Activated CD8-positive, alpha-beta memory T cell treated with anti-CD3 and anti-CD28 coated beads for 4 hours (primary cell): ENCODE measurements at places on chromosomes 6 and 20.

GRCh38 chr6:92647630-92648029, 771.7 kb downstream of the EPHA7 start:
- DNase-seq = no peak

DNA sequence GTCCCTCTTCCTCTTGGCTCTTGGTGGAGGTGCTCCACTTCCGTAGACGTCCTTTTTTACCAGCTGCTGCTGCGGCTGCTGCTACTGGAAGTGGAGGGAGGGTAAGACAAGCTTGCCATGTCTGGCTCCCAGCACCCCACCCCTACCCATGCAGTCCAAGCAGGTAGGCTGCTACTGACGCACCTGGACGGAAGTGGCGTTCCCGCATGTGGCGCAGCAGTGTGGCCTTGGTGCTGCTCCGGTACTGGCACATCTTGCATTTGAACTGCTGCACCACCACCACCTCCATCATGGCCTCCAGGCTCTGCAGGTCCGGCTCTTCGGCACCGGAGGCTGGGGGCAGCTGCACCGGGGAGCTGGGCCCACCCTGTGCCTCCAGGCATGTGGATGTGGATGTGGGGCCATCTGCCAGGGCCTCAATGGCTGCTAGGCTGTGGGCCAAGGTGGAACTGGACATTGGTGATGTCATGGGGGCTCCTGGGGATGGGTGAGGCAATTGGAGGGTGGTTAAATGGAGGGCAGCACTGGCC, 4.4 kb downstream of the ZNF335 start:
- DNase-seq = no peak

GRCh38 chr20:19408971-19409370, 196.5 kb downstream of the SLC24A3 start:
- DNase-seq = no peak

DNA sequence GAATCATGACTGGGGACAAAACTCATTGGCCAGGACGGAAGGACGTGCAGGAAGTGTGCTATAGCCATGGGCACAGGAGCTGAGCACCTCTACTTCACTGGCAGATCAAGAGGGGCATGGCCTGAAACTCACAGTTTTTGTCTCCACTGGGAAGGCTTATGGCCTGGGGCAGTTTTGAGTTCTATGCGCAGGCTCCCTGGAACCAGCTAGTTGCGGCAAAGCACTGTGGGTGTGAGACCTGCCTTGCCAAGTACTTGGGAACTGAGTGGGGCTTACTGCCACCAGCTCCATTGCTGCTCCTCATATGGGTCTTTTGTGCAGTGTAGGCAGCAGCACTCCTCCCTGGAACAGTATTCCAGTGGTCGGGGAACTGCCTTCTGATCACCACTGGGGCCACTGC, 282.6 kb upstream of the EYS start:
- no peak for DNase-seq

GRCh38 chr6:70686548-70687133, 19.0 kb downstream of the SMAP1 start:
- no peak for DNase-seq

DNA sequence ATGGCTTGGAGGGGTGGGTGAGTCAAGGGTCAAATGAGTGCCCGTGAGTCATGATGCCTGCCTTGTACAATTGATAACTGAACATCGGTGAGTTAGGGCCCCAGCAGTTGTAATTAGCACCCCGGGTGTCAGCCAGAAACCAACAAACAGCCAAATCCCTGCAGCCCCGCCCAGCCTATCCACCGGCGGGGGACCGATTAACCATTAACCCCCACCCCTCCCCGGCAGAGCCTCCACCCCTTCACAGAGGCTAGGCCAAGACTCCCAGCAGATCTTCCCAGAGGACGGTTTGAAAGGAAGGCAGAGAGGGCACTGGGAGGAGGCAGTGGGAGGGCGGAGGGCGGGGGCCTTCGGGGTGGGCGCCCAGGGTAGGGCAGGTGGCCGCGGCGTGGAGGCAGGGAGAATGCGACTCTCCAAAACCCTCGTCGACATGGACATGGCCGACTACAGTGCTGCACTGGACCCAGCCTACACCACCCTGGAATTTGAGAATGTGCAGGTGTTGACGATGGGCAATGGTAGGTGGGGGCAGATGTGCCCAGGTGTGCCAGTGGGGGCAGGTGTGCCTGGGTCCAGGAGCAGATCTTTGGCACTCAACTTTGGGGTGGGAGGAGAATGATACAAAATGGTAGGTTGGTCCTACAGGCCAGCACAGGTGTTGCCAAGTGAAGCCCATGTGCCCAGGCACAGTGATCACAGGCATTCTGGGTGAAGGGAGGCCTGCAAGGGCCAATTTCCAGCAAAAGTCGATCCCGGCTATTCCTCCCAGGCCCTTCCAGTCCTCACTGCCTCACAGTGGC, 45.7 kb downstream of the HNF4A start:
- DNase-seq = no peak

GRCh38 chr6:44820321-44820720, 432.8 kb downstream of the CDC5L start:
- no peak for DNase-seq

DNA sequence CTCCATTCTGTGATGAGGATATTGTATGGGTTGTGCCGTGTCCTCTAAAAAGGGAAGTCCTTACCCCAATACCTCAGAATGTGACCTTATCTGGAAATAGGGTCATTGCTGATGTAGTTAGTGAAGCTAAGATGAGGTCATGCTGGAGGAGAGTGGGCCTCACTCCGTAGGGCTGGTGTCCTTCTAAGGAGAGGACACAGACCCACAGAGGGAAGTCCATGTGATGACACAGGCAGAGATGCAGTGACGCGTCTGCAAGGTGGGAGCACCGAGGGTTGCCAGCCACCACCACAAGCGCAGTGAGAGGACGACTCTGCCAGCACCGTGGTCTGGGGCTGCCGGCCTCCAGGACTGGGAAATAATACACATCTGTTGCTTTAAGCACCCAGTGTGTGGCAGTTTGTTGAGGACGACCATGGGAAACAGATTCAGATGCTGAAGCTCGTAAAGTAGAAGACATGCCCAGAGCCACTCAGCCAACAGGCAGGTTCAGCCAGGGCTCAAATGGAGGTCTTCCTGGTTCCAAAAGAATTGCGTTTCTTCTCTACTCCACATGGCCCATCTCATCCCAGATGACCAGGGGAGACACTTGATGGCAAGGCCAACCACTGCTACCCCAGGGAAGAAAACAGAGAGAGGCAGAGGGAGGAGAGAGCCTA, 59.2 kb upstream of the DUSP22 start:
- no peak for DNase-seq

- no peak for DNase-seq
Measured at GRCh38 chr6:39681674-39682121, 43.5 kb downstream of the KIF6 start.

DNA sequence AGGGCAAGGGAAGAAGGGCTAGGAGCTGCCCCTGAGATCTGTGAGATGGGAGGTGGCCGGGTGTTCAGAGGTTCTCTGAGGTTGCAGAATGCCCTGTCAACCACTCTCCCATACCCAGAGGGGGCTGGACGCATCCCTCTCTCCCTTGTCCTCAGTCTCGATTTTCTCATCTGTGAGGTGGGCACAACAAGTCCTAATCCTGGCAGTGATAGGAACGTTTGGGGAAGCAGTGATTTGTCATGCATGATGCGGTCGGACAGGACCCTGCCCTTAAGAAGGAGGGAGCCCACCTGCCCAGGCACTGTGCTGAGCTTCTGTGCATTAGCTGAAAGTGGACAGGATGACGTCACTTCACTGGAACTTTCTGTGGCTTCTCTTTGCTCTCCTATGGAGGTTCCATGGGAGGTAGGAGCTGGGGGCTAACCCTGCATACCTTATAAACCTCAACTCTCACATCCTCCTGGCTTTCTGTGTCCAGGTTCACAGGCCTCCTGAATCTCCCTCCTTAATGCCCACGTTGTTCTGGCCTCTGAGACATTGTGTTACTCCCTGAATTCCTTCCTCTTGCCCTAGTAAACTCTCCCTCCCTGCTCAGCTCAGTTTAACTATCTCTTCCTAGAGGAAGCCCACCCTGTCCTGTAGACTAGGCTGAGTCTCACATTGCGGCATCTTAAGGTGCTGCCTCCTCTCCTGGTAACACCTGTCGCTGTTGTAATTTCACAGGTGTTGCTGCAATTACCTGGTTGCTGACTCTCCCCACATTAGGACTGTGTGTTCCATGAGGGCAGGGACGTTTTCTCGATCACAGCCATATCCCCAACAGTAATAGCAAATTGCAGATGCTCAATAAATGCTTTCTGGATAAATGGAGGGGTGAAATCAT, 30.1 kb upstream of the CSNK2A1 start:
- no peak for DNase-seq

DNA sequence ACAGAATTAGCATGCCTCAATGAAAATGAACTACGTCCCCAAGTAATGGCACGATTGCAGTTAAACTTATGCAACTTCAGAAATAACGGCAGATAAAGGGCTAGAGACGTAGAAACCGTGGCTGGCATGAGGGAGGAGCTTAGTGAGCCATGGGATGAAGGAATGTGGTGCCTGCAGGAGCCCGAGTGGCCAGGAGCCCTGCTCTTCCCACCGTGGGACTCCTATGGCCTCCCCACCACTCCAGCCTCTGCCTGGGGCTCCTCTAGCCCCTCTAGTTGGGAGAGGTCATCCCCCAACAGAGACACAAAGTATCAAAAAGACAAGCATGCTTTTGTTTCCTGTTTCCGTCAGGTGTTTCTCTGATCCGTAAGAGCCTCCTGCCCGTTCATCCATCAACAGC, 75.1 kb upstream of the BHLHE23 start:
- DNase-seq = no peak

DNA sequence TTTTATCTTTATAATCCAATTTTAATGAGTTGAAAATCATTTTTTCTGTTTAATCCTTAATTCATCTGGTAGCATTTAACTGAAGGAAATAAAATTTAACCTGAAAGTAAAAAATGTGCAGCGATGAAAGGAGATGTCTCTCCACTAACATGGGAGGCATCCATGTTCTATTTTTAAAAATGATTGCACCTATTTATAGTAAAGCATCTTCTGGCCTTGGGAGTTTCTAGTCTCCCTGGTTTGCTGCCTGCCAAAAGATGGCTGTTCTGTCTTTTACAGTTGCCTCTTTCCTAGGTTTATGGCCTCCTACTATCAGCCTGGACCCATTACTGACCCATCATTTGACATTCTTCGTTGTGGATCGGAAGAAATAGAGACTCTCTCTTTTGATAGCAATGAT, 143.0 kb downstream of the B3GAT2 start:
- no peak for DNase-seq

GRCh38 chr6:34867484-34867883, 20.4 kb downstream of the TAF11 start:
- no peak for DNase-seq

DNA sequence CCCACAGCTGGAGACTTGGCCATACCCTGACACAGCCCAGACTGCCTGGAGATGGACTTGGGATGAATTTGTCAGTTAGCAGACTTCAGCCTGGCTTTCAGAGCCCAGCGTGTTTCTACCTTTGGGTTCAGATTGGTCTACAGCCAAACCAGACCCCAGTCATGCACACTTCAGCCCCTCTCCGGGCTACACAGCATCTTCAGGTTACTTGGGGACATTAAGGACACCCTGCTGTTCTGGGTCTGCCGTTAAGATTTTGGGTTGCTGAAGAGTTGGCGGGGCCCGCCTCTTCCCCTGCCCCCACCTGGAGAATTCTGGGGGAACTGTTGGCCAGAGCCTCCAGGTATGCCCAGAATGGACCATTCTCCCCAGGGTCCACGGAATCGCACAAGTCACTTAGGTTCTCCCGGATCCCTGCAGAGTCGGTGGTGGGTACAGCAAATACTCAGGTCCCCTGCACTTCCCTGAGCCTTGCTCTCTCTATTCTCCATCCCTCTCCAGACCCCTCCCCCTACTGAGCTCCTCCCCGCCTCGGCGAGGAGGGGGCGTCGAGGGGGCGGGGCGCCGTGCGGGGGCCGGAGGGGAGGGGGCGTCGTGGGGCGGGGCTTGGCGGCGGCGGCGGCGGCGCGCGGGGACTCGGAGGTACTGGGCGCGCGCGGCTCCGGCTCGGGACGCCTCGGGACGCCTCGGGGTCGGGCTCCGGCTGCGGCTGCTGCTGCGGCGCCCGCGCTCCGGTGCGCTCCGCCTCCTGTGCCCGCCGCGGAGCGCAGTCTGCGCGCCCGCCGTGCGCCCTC, at the start of gene PTK7:
TSS of gene PTK7 (plus strand) at position 645 of the 794 bp plus-strand sequence. CDS start 175 bp downstream, outside the sequence.
- no peak for DNase-seq

DNA sequence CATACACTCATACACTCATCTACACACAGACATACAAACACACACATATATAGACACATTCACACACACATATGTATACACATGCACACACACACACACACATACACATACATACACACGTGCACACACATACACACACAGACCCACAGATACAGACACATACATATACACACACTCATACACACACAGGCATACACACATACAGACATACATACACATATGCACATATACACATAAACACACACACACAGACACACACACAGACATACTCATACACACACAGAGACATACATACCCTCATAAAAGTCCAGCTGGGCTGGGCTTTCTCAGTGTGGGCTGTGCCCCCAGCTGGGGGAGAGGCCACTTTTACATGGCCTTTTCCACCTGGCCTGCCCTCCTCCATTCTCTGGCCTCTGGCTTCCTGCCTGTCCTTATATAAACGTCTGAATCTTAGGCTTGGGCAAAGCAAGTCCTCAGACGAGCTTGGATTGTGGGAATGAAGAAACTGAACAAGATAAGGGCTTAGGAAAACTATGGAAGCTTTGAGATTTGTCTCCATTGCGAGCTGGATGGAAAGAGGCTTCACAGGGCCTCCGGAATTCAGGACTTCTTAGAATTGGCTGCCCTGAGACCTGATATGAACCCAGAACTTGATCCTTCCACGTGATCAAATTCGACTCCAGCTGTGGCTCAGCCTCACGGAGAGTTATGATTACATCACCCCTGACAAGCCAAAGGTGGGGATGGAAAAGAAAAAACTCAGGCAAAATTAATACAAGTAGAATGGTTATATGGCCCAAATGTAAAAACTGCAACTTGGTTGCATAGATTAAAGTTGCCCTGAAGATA, 22.5 kb upstream of the CST3 start:
- DNase-seq = no peak

- no peak for DNase-seq
Measured at GRCh38 chr6:170184316-170184715, 106.6 kb downstream of the DLL1 start.

DNA sequence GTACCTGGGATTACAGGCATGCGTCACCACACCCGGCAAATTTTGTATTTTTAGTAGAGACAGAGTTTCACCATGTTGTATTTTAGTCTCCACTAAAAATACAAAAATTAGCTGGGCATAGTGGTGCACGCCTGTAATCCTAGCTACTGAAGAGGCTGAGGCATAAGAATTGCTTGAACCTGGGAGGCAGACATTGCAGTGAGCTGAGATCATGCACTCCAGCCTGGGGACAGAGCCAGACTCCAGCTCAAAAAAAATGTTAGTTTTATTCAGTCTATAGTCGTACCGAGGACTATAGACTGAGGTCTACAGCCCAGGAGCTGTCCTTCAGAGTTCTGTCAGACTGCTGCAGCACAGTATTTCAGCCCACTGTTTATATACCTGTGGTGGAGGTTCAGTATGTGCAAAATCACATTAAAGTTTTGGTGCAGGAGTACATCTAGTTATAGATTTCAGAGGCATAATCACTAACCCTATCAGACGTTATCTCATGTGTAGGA, 3.6 kb upstream of the CASP8AP2 start:
- DNase-seq = no peak

GRCh38 chr6:165842281-165842936, 179.4 kb upstream of the PDE10A start:
- DNase-seq = no peak

- DNase-seq = no peak
Measured at GRCh38 chr6:148464319-148465010, 121.8 kb downstream of the SASH1 start.

- no peak for DNase-seq
Measured at GRCh38 chr6:35508027-35508426, 4.7 kb downstream of the TULP1 start.

- no peak for DNase-seq
Measured at GRCh38 chr6:145373826-145374225, 361.5 kb downstream of the EPM2A start.
